ENCODE measurements at places on chromosomes 2 and 18.

GRCh38 chr18:58766164-58766563 is 94.9 kb downstream of the MALT1 start:
- DNase-seq = no peak

- no peak for DNase-seq
Observed at GRCh38 chr2:115569547-115569946, 1127.1 kb downstream of the DPP10 start.

DNA sequence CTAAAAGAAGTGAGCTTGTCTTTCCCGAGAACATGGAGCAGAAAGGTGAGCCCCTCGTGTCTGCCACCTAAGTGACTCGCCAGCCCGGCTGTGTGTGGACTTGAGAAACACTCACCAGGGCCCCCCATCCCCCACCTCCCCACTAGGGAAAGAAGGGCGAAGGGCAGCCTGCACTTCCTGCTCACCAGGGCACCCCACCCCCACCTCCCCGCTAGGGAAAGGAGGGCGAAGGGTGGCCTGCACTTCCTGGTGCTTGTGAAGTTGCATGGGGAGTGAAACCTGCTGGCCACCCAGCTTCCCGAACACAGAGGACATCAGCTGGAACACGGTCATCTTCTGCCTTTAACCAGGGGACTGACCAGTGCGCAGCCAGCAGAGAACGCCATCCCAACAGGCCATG is 402.7 kb upstream of the SALL3 start:
- no peak for DNase-seq

DNA sequence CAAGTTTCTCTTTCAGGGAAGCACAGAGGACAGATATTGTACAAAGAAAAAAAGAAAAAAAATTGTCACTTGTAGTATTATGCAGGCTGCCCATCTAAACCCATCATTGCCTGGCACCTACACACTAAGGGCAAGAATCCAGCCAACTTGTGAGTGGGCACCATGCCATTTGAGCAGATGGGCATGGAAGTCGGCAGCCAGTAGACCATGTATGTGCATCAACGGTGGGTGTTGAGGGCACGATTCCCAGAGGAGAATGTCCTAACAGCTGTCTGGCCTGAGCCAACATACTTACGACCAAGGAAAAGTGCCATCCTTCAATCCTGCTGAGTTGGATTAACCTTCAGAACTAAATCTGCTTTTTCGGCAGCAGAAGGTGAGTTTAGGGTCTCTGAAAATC is 63.9 kb downstream of the ARHGAP15 start:
- no peak for DNase-seq

DNA sequence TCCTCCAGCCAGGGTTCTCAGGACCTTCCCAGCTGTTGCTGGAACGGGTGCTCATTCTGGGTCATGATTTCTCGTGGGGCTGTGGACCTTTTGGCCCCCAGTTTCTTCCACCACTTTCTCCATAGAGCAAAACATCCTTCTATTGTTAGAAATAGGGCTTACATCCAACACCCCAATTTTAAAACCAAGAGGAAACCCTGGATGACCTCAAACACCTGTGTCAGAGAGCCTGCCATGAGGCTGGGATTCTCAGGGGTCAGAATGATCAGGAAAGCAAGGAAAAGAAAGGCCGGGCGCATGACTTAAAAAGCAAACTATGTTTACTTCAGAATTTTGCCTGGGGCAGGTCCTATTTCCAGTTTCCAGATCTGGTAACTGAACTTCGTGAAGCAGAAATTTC is 307.9 kb upstream of the MEIS1 start:
- no peak for DNase-seq

DNA sequence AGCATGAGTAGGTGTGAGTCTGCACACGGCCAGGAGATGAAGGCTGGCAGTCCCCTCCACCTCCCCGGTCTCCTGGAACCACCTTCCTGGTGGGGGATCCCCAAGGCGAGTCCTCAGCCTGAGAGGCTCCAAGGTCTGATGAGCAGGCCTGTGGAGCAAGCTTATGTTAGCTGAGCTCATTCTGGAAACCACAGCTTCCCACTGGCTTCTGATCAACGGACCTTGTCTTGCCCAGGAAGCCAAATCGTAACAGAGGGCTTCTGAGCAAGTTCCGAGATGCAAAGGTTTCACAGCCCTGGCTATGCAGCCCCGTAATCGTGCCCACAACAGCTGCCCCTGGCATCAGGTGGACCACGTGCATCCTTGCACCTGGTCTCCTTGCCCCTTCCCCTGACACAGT is 28.8 kb upstream of the GPR55 start:
- no peak for DNase-seq

GRCh38 chr2:140882671-140883620 is 1247.9 kb downstream of the LRP1B start:
- no peak for DNase-seq

DNA sequence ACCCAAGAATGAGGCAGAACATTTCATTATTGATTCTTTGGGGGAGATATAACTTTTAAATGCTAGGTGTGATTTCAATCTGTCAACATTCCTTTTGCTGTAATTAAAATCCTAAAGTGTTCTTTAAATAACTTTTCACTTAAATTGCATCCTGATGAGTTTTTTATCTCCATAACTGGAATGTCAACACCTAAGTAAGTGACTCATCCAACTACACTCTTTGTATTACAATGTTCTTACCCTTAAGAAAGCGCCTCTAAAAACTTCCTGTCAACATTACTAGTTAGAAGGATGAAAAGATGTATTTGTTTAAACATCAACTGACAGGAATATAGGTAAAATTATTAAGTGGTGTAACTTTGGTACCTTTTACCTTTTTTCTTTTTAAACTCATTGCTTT is 1657.0 kb downstream of the LRP1B start:
- DNase-seq = no peak

GRCh38 chr2:8977758-8978157 is 25.7 kb downstream of the MBOAT2 start:
- DNase-seq = no peak

DNA sequence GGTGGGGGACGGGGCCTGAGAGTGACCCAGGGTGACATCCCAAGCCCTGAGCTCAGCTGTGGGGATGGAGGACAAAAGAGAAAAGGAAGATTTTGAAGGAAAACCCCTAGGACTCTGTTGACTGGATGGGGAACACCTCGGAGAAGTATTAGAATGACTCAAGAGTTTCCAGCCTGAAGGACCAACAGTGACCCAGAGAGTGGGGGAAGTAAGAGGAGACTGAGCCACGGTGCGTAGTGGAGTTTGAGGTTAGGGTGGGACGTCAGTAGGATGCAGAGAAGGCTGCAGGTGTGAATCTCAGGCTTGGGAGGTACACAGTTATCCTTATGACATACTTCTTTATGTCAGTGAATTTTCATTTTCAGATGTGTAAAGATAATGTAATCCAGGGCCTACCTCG is 119.5 kb downstream of the NCK2 start:
- DNase-seq = no peak

DNA sequence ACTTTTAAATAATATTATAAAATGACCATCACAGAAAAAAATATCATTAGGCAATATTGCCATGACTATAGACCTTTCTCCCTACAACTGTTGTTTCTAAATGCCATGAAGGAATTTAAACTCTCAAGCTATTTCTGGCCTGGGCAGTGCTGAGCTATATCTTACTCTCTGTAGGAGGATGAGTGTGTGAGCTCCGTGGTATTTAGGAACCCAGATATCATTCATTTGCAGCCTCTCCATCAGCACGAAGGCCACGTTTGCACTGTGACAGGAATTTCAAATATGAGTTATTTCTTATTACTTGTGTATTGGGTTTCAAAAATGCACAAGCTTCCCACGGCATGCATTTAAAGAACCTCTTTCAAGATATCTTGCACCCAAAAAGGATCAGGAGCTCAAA is 35.0 kb upstream of the SOX11 start:
- DNase-seq = no peak

- no peak for DNase-seq
Observed at GRCh38 chr18:13163167-13163927, 55.2 kb upstream of the LDLRAD4 start.

DNA sequence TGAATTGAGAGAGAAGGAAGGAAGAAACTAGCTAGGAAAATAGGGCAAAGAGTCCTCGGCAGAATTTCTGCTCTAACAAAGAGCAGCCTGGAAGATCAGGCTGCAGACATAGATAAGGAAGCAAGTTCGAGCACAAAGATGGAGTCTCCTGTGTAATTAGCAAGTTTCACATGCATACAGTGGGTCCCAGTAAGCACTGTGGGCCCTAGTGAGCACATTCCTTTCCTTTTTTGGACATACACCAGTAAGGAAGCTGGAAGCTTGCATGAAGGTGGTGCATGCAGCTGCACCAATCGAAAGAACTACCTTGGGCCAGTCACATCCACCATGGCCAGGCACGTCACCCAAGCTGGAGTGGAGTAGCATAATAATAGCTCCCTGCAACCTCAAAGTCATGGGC is 109.7 kb downstream of the NOL4 start:
- no peak for DNase-seq

GRCh38 chr18:36950960-36951359 is 122.0 kb downstream of the KIAA1328 start:
- DNase-seq = no peak

DNA sequence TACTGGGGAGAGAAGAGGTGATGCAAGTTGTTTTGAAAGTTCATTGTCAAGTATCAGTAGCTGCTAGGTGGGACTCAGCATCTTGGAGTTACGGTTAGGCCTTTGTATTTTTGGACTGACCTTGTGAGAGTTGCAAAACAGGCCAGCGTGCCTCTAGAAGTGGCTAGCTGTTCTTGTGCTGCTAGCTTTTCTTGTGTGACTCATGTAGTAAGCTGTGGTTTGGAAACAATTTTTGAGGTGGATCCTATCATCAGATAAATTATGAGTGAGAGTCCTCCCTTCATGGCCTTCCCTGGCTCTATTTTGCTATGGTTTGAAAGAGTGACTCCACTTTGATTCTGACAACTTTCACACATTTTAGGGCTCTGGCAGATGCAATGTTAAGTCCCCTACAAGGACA is 409.2 kb upstream of the HS6ST1 start:
- DNase-seq = no peak

GRCh38 chr2:112754564-112754963 is 9.8 kb downstream of the CKAP2L start:
- DNase-seq = no peak

- no peak for DNase-seq
Observed at GRCh38 chr2:191740759-191741158, 62.8 kb downstream of the NABP1 start.

DNA sequence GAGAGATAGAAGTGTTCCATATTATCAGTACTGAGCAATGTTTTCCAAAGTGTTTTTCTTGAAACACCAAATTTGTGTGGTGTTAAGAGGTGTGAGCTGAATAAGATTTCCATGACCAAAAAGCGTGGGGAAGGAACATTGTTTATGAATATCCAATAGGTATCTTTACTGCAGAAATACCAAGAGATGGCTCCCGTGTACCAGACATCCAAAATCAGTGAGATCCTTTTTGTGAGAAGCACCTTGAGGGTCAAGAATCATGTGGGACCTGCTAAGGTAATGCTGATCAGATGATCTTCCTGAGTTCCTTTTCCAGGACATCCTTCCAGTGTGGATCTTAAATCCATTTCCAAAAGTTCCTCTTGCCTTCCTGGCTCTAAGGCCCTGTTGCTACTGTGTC is 246.0 kb downstream of the MYO3B start:
- no peak for DNase-seq

DNA sequence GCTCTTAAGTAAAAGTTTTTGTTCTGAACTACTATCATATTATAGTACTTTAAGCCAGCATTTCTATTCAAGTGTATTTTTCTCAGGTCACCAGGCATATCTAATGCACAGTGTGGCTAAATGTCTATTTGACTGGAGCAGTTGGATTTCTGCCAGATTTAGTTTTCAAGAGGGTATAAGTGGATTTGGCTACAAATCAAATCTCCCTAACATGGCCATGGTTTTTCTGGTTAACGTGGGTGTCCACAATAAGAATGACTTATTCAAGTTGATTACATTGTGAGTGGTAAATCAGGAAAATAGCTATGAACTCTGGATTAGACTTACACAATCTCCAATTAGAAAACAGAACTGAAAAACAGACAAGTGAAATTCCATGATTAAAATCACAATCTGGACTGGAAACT is 5.7 kb upstream of the CHN1 start:
- no peak for DNase-seq

DNA sequence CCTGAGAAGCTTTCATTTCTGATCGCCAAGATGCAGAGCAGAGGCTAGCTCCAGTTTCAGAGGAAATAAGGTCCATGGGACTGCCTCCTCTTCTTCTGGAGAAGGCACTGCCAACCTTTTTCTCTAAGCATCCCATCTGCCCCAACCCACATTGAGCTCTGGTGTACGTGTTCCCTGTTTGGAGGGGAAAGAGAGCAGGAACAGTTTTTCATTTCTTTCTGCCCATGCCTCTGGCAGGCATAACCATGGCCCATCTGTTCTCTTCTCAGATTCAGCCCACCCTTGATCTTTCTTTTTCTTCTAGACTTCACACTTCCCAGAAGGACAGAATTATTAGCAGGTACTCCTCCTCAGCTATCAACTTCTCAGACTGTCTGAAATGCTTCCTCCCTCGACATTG is 1110.3 kb upstream of the KLHL29 start:
- DNase-seq = no peak

- no peak for DNase-seq
Observed at GRCh38 chr2:51368250-51368649, 336.3 kb upstream of the NRXN1 start.

GRCh38 chr2:82998781-82999180 is 1460.3 kb downstream of the SUCLG1 start:
- DNase-seq = no peak

- no peak for DNase-seq
Observed at GRCh38 chr18:33014060-33014796, 241.4 kb upstream of the KLHL14 start.

DNA sequence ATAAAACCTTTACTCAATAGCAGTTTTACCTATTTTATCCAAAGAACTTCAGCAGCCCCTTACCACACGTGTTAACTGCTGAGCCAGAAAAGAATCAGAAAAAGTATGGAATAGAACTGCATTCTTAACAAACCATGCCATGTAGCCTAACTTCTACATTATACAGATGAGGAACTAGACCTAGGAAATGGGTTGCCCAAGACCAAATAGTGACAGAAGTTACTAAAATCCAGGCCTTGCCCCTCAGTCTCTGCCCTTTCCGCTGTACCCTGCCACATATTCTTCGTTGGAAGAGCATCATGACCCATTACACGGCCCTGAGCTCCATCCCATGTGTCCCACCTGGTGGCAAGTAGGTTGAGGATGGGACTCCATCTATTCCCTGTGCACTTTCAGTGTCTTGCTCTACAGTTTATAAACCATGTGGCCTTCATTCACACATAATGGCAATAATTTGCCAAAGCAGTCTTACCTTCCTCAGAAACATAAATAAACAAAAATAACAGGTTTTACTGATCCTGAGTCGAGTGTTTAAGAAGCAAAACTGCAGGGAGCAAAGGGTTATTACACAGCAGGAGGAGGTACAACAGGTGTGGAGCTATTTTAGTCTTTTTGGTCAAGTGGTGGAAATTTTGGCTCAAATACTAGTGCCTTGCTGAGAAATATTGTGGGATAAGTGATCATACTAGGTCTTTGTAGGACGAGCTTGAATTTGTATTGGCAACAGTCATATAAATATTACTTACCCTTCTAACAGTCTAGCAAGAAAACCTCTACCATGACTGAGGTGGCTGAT is 46.5 kb downstream of the HNRNPLL start:
- no peak for DNase-seq

- DNase-seq = no peak
Observed at GRCh38 chr2:240056678-240057077, 3.4 kb upstream of the OR6B3 start.

- no peak for DNase-seq
Observed at GRCh38 chr2:156489195-156489594, 53.0 kb downstream of the GPD2 start.

Data from GM12892 (cell line).